ENCODE measurements at places on chromosomes 2 and 18. TPM values are rescaled to one million over a fixed set of nuclear protein-coding genes. Genes with fewer than 3 reads are reported as not detected.

DNA sequence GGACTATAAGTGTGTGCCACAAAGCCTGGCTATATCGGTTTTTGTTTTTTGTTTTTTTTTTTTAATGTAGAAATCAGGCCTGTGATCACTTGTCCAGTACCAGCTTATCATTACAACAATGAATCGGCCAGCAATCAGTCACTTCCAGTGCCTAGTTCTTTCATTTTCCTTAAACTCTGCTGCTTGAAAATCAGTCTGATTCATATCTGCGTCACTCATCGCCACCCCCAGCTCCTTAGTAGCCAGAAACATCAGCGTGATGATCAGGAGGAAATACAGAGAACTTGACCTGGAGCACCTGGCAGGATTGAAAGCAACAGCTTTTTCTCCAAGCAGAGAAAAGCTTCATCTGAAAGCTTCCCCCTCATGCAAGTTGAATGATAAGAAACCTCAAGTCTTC is 75.4 kb downstream of the SPTBN1 start:
- no peaks in the 10 kb centered on the region for H3K27me3 ChIP-seq
- no peak overlapping the region for H3K4me3 ChIP-seq
- no peak overlapping the region for H3K27ac ChIP-seq
- peaks cover 20% of the 10 kb centered on the region for H3K36me3 ChIP-seq

NLRC4 gene
- not detected for total RNA-seq

ADNP2 gene
- total RNA-seq = 31.0 TPM

GRCh38 chr2:53715568-53715967 is 52.0 kb upstream of the CHAC2 start:
- no peak overlapping the region for H3K4me3 ChIP-seq
- no peaks in the 10 kb centered on the region for H3K27me3 ChIP-seq
- DNase-seq = no peak

- H3K27me3 ChIP-seq = peaks cover 3% of the 10 kb centered on the region
- no peak overlapping the region for H3K27ac ChIP-seq
- H3K36me3 ChIP-seq = no peaks in the 10 kb centered on the region
- no peak overlapping the region for H3K4me3 ChIP-seq
- no peak for DNase-seq
These were observed 242.2 kb downstream of the ZNF516 start for GRCh38 chr18:76252880-76253279.

GRCh38 chr2:157804355-157804754 is 71.8 kb downstream of the ACVR1 start:
- H3K36me3 ChIP-seq = no peaks in the 10 kb centered on the region
- DNase-seq = no peak
- peaks cover 20% of the 10 kb centered on the region for H3K4me1 ChIP-seq
- no peak overlapping the region for H3K27ac ChIP-seq

CPS1 gene
- total RNA-seq = 31.1 TPM

ECEL1 gene
- 2.3 TPM for total RNA-seq

EGR4 gene
- total RNA-seq = not detected

DNA sequence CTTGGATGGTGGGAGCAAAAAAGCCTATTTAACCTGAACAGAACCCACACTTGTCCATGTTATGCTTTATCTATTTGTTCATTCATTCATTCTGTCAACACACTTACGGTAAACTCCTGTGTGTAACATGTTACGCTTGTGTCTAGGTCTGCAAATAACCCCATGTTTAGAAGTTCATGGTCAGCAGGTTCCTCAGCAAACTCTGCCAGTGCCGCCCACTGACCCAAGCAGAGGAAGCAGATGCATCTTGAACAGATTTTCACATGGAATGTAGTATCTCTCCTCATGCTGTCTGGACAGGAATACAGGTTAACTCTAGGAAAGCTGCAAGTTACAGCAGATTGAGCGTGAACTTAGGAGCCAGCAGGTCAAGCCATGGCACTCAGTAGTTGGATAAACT is 213.7 kb upstream of the COPS8 start:
- peaks cover 2% of the 10 kb centered on the region for H3K27me3 ChIP-seq
- DNase-seq = no peak
- H3K36me3 ChIP-seq = no peaks in the 10 kb centered on the region

DNA sequence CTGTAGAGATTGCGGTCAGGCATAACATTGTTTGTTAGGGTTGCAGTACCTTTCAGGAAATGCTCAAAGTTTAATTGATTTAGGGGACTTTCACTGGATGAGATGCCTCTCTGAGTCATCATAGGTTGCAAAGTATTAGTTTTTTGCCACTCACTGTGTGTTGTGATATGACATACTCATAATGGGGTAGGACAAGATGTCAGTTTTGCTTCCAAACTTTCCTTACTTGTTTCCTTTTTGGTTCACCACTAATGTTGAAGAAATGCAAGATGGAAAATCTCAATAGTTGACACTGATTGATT is 35.0 kb upstream of the PTH2R start:
- H3K27ac ChIP-seq = no peak overlapping the region
- no peak overlapping the region for H3K4me3 ChIP-seq
- no peak for DNase-seq
- peaks cover 6% of the 10 kb centered on the region for H3K36me3 ChIP-seq
- H3K27me3 ChIP-seq = peaks cover 2% of the 10 kb centered on the region

DNA sequence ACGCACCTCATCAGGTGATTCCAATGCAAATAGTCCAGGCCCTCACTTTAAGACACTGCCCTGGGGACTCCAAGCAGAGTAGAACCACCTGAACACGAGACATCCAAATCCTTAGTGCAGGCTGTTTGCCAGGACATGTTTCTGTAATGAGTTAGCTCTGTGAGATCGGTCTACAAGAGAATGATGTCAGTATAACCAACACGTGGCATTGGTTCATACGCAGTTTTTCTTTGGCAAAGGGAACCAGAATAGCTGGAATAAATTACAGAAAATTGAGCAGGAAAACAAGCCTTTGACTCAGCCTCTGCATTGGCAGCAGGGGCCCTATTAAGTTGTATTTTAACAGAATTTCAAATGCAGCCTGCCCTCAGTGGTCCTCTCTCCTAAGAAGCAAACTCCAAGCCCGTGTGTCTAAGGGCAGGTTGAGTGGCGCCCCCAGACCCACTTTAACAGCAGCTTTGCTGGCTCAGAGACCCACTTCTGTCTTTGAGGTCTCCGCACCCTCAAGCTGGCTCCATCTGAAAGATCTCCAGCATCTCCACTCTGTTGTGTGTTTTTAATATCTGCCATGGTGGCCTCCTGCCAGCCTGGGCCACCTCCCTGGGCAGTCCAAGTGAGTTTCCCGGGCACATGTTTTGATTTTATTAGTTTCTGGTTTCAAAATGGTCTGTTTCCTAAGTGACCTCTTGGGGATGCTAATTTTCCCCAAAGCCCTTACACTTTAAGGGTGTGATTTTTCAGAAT is 61.3 kb downstream of the ALPK2 start:
- H3K27ac ChIP-seq = no peak overlapping the region
- no peak overlapping the region for H3K4me3 ChIP-seq
- H3K4me1 ChIP-seq = peaks cover 11% of the 10 kb centered on the region
- no peaks in the 10 kb centered on the region for H3K36me3 ChIP-seq
- H3K27me3 ChIP-seq = peaks cover 2% of the 10 kb centered on the region

- H3K4me1 ChIP-seq = peaks cover 2% of the 10 kb centered on the region
- H3K27me3 ChIP-seq = peaks cover 3% of the 10 kb centered on the region
- H3K4me3 ChIP-seq = no peak overlapping the region
- no peak overlapping the region for H3K27ac ChIP-seq
These were observed 53.4 kb downstream of the ZNF638 start for GRCh38 chr2:71385012-71385411.

ATP5MC3 gene
- 220 TPM for total RNA-seq

- no peak overlapping the region for H3K27ac ChIP-seq
- H3K4me1 ChIP-seq = no peaks in the 10 kb centered on the region
- no peaks in the 10 kb centered on the region for H3K27me3 ChIP-seq
- DNase-seq = no peak
- H3K4me3 ChIP-seq = no peak overlapping the region
These were observed 417.3 kb upstream of the TRIB2 start for GRCh38 chr2:12299431-12299830.

DNA sequence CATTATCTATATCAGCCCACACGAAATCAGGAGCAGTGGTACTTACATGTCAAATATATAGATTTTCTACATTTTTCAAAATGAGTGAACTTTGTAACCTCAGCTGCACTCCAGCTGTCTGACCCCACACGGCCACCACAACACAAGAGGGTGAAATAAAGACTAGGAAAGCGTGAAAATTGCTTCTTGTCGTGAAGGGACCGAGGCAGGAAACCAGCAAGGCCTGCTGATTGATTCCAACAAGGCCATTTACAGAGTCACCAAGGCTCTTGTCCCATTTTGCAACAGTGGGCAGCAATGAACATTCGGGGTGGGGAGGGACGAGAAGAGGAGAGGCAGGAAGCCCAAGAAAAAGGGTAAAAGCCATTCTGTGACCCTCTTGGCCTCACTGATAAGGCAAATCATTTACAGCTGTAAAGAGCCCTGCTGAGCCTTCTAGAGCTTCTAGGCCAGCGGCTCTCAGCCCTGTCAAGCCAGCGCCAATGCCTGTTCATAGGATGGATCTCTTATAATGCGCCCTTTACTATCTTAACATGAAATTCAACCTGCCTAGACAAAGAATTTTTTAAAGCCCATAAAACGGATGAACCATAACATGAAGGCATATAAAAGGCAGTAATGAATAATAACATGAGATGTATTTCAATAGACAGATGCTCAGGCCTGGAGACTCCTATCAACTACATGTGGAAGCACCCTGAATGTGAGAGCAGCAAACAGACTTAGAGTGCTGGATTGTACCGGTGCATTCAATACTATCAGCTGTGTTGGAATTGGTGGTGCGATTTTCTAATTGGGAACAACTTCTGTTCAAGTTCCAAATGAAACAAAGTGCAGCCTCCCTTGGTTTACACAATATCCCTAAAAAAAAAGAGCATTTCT is 269.0 kb downstream of the CDCA7 start:
- H3K27ac ChIP-seq = no peak overlapping the region
- no peaks in the 10 kb centered on the region for H3K36me3 ChIP-seq
- peaks cover 1% of the 10 kb centered on the region for H3K27me3 ChIP-seq
- no peak overlapping the region for H3K4me3 ChIP-seq
- no peaks in the 10 kb centered on the region for H3K4me1 ChIP-seq

- H3K4me3 ChIP-seq = no peak overlapping the region
- H3K27me3 ChIP-seq = peaks cover 2% of the 10 kb centered on the region
- no peaks in the 10 kb centered on the region for H3K4me1 ChIP-seq
These were observed 96.8 kb downstream of the UNC80 start for GRCh38 chr2:209868271-209868994.

DNA sequence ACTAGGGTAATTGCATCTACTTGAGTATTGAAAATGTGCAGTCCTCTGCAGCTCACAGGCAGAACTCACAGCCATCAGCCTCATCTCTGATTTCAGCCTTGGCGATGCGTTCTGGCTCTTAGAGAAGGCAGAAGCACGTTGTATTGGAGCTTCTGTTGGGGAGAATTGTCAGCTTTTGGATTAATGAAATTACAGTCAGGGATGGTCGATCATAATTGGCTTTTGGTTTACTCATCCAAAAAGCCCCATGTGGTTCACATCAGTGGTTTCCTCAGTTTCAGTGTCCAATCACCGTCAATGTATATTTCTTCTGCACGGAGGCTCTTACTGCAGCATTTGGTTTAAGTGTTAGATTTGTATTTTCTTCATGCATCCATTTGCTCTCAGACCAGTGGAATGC is 218.5 kb upstream of the SOX11 start:
- H3K27ac ChIP-seq = peak overlapping the region; percentile 3
- no peaks in the 10 kb centered on the region for H3K36me3 ChIP-seq
- H3K4me1 ChIP-seq = peaks cover 6% of the 10 kb centered on the region
- H3K27me3 ChIP-seq = no peaks in the 10 kb centered on the region
- no peak overlapping the region for H3K4me3 ChIP-seq

- no peaks in the 10 kb centered on the region for H3K27me3 ChIP-seq
- H3K36me3 ChIP-seq = no peaks in the 10 kb centered on the region
- DNase-seq = no peak
- H3K27ac ChIP-seq = no peak overlapping the region
- H3K4me3 ChIP-seq = no peak overlapping the region
- no peaks in the 10 kb centered on the region for H3K4me1 ChIP-seq
These were observed 76.0 kb upstream of the SESTD1 start for GRCh38 chr2:179340678-179341077.

UGP2 gene
- 68.6 TPM for total RNA-seq

GRCh38 chr2:137770166-137770565 is 194.1 kb upstream of the HNMT start:
- no peak overlapping the region for H3K4me3 ChIP-seq
- DNase-seq = no peak
- no peaks in the 10 kb centered on the region for H3K27me3 ChIP-seq
- peaks cover 5% of the 10 kb centered on the region for H3K36me3 ChIP-seq
- no peak overlapping the region for H3K27ac ChIP-seq
- no peaks in the 10 kb centered on the region for H3K4me1 ChIP-seq
